ENCODE measurements at places on chromosomes 1 and 21.
A peak's percentile ranks its signal among the peaks of the same experiment; 100 is the strongest.

- no peak for DNase-seq
Measured at GRCh38 chr1:185342672-185343259, 25.7 kb upstream of the IVNS1ABP start.

GRCh38 chr1:57600424-57600823 is 176.6 kb upstream of the DAB1 start:
- DNase-seq = no peak

- no peak for DNase-seq
Measured at GRCh38 chr1:87030740-87031690, 116.6 kb downstream of the HS2ST1 start.

DNA sequence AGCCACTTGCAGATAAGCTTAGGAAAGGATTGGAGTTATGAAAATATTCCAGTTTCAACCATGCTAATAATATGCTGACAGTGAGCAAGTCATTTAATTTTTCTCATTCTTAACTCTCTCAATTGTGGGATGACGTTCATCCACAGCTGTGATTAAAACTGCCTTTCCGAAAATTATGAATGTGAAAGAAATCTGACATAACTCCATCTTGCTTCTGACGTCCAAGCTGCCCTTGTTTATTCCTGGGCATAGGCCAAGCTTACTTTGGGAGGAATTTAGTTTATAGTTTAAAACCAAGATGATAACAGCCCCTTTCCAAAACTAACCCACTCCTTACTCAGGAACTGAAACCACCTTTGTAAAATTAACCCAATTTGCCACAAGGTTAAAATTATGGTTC is 11.0 kb upstream of the RGS18 start:
- no peak for DNase-seq

DNA sequence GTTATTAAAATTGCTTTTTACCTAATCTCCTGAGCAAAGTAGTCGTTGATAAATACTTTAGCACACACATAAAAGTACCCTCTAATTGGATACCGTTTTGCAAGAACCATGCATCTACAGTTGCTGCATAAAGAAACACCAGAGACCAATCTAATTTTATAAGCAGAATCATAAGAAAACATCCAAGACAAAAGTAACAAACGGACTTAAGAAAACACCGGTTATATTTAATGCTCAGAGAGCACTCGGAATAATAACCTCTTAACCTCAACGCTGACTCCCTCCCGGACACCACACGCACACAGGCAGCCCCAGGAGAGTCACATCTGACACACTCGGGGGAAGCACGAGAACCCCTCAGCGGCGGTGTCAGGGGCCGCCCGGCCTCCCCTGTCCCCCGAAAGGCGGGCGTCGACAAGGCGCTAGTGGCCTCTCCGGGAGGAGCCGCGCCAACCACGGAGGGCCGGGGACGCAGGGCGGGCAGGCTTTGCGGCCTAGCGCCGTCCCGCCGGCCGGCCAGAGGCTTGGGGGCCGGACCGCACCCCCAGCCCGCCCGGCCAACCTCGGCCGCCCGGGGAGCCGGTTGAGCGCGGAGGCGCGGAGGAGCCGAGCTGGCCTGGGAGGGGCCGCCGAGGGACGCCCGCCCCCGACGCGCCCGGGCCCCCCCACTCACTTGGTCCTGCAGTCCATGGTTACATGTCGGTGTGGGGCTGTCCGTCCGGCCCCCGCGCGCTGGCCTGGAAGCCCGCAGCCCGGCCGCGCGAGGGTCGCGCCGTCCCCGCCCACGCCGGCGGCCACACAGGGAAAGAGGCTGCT is 606 bp downstream of the DENND1B start:
- peak; percentile 80 for DNase-seq

DNA sequence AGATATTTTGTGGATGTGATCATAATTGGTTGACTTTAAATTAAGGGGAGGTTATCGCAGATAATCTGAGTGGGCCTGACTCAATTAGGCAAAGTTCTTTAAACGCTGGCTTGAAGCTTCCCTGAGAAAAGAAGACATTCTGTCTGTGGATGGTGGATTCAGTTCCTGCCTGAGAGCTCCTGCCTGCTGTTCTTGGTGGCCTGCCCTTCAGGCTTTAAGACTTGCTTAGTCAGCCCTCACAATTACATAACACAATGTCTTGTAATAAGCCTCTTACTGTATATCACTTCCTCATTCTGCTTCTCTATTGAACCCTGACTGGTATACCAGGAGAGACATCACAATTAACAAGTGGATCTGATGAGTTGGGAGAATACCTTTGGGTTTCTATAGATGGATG is 50.2 kb downstream of the KCNJ6 start:
- no peak for DNase-seq

DNA sequence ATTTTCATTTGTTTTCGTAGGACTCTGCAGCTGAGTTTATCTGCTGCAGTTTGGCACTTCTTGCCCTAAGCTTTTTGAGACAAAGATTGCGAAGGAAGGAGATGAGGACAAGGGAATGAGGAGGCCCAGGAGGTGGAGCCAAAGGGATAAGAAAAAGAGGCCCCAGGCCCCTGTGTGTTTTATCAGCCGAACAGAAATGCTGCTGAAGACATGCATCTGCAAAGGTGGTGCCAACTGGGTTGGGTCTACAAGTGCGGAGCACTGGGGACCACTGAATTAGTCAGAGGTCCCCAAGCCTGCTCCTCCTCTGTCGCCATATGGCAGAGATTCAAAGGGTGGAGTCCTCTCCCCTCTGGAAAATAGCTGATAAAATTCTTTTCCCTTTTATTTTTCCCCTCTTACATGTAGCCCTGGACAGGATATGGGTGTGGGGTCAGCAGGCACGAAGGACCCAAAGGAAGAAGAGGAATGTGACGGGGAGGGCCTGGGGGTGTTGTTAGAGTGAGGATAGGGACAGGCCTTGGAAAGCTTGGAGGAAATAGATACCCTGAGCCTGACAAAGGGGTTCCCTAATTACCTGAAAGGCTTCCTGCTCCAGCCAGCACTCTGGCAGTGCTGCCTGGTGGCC is 2.7 kb downstream of the CD34 start:
- DNase-seq = no peak

GRCh38 chr1:208084764-208085163 is 159.4 kb downstream of the PLXNA2 start:
- no peak for DNase-seq

DNA sequence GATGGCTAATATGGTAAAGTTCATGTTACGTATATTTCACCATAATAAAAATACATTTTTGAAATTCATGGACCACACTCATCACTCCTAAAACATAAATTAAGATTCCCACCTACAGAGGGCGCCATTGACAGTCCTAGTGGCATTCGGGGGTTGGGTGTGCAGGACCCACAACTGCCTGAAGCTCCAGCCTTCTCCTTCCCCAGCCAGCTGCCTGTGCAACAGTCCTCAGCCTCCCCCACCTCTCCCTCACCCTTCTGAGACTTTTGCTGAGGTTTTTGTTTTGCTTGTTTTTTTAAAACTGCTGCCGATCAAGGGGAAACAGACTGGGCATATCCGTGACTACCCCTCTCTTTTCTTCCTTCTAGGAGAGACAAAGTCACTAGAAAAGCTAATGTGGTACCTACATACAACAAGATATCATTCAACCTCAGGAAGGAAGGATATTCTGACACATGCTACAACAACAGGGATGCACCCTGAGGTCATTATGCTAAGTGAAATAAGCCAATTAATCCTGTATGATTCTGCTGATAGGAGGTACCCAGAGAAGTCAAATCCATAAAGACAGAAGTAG is 9.2 kb upstream of the EVA1C start:
- DNase-seq = peak; percentile 80

- DNase-seq = no peak
Measured at GRCh38 chr1:7519861-7520395, 251.2 kb upstream of the VAMP3 start.

DNA sequence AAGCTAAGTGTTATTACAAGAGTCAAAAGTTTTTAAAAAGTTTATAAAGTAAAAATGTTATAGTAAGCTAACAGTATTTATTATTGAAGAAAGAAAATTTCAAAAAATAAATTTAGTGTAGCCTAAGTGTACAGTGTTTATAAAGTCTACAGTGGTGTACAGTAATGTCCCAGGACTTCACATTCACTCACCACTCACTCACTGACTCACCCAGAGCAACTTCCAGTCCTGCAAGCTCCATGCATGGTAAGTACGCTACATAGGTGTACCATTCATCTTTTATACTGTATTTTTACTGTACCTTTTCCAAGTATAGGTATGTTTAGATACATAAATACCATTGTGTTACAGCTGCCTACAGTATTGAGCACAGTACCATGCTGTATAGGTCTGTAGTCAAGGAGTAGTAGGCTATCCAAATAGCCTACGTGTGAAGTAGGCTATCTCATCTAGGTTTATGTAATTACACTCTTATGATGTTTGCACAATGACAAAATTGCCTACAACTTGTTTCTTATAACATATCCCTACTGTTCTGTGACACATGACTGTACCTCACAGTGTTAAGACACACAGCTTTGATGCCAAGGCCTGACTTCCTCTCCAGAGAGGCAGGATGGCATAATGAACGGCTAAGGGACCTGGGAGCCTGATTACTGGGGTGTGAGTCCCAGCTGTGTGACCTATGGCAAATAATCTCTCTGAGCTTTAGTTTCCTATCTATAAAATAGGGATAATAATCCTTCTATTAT is 12.7 kb downstream of the DHCR24 start:
- no peak for DNase-seq

DNA sequence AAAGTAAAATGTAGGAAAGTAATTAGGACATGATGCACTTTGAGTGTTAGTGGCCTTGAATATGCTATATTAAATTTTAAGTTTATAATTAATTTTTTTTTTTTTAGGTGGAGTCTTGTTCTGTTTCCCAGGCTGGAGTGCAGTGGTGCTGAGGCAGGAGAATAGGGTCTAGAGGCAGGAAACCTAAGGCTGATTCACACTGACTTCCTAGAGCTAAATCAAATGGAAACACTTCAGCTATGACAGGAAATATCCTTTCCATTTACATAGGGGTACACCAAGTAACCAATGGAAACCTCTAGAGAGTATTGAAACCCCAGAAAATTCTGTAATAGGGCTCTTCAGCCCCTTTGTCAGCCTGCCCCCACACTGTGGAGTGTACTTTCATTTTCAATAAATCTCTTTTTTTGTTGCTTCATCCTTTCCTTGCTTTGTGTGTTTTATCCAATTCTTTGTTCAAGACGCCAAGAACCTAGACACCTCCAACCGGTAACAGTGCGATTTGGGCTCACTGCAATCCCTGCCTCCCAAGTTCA is 17.9 kb upstream of the THRAP3 start:
- no peak for DNase-seq

- DNase-seq = no peak
Measured at GRCh38 chr1:225811622-225812487, 1.9 kb downstream of the EPHX1 start.

- DNase-seq = peak; percentile 83
Measured at GRCh38 chr1:15027515-15027986, 126.0 kb upstream of the TMEM51 start.

- no peak for DNase-seq
Measured at GRCh38 chr21:34085129-34085528, 11.8 kb downstream of the MRPS6 start.

GRCh38 chr1:107936498-107937481 is 28.2 kb downstream of the VAV3 start:
- DNase-seq = no peak

GRCh38 chr1:213570487-213570886 is 417.3 kb upstream of the PROX1 start:
- DNase-seq = no peak

DNA sequence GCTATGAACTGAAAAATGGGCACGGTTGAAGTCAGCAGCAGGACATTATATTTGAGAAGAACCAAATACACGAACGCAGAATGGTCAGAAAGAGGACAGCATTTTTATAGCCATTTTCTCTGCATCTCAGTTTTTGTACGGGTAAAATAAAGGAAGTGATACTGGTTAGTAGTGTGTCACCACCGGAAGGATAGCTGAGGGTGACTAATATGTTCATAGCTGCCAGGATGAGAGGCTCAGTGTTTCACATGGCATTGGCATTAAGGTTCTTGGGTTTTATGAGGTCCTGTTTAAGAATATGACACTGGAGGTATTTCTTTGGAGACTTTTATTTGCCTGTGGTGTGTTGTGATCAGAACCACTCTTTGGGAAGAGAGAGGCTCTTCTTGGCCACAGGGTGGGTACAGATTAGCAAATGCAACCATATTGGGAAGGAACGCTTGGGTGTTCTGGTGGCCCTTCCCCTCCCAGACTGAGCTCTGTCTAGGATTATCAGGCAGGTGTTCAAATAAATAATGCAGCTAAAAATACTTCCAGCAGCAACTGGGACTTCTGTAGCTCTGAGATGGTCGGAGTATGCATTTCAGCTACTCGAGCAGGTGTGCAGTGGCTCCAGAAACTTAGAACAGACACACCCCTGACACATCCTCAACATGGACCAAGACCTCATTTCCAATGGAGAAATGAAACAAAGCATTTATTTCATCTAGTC is 158.2 kb downstream of the PBX1 start:
- DNase-seq = no peak

DNA sequence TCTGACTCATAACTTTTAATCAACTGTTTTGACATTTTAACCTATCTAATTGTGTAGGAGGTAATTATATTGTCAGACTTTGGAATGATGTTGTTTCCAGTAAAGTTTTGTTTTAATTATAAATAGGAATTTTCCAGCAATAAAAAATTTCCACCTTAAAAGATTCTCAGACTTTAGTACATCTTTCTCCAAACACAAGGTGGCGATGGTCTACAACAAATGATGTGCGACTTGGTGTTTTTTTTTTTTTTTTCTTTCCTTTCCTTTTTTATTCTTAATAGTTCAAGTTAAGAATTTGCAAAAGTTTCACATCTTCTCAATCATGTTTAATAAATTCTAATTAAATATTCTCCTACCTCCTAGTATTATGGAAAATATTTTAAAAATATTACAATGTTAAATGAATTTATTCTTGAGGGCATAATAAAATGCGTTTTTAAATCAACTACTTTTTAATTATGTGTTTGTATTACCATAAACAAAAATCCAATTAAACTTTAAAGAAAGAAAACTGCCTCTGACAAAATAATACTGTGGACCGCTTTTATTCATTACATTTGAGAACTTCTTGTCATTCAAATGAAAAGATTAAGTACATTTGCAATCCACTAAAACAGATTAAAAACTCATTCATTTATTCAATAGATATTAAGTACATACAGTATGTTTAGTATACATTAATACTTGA is 4.4 kb upstream of the ADAMTS1 start:
- no peak for DNase-seq

DNA sequence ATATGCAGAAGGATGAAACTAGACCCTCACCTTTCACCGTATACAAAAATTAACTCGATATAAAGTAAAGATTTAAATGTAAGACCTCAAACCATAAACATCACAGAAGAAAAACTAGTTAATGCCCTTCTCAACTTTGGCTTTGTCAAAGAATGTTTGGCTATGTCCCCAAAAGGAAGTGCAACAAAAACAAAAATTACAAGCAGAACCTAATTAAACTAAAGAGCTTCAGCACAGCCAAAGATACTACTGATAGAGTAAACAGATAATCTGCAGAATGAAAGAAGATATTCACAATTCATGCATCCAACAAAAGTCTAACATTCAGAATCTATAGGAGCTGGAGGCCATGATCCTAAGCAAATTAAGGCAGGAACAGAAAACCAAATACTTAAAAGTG is 824.6 kb upstream of the NEGR1 start:
- DNase-seq = no peak
